WTC11 (cell line): ENCODE measurements at places on chromosomes 5 and 9. TPM values are rescaled to one million over a fixed set of nuclear protein-coding genes. Genes with fewer than 3 reads are reported as not detected.

The WDR70 gene
- 35.0 to 43.4 TPM (median 37.8 TPM) in 3 replicates for total RNA-seq

The MGAT4B gene
- total RNA-seq = 127 to 151 TPM (median 135 TPM) in 3 replicates

The PCDHA9 gene
- 1.1 to 1.5 TPM (median 1.4 TPM) in 3 replicates for total RNA-seq

DNA sequence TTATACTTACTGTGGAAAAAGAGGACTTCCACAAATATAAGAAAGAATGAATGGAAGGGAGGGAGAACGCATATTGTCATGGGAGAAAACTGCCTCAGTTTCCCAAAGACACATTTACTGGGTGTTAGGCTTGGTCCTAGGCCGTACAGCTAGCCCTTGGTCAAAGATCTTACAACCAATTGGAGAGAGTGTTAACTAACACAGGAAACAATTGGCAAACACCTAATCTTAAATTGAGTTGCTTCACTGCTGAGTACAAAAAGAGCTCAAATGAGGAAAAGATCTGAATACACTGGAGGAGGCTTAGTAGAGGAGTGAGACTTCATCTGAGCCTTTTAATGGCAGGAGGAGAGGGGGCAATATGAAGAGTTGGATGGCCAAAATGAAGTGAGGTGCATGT is 161.7 kb downstream of the GLIS3 start:
- H3K4me1 ChIP-seq = peaks cover 7% of the 10 kb centered on the region
- H3K4me3 ChIP-seq = no peak overlapping the region
- no peak for DNase-seq
- H3K27ac ChIP-seq = no peak overlapping the region
- no peaks in the 10 kb centered on the region for H3K27me3 ChIP-seq

GRCh38 chr5:79076819-79077218 is 7.3 kb downstream of the BHMT2 start:
- DNase-seq = no peak
- 0 out of 2 replicates have a peak, but pooled peaks cover 4% of the 10 kb centered on the region for H3K4me1 ChIP-seq
- no peak overlapping the region for H3K27ac ChIP-seq
- no peaks in the 10 kb centered on the region for H3K27me3 ChIP-seq

GRCh38 chr9:125522328-125522725 is 184.7 kb downstream of the MAPKAP1 start:
- no peak overlapping the region for H3K27ac ChIP-seq
- peaks cover 5% of the 10 kb centered on the region; the same call in 1 of the 2 replicates for H3K36me3 ChIP-seq
- no peak for DNase-seq
- H3K4me3 ChIP-seq = no peak overlapping the region
- peaks cover 48% of the 10 kb centered on the region for H3K4me1 ChIP-seq
- no peaks in the 10 kb centered on the region for H3K27me3 ChIP-seq

DNA sequence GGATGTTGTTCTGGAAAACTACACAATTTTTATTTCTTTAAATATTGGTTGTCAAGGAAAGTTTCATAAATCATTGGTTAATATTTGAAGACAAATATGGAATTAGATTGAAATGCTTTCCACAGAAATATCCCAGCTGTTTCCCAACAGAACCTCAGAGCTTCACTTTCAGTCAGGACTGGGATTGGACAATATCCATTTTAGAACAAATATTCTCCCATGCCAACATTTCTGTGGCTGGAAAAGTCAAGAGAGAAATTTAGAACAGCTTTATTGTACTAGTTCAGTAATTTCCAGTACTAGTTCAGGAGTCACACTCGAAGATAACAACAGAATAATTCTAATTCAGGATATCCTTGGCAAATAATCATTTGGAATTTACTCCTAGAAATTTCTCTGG is 116.1 kb upstream of the TUT7 start:
- peaks cover 2% of the 10 kb centered on the region; the same call in 1 of the 2 replicates for H3K4me1 ChIP-seq
- H3K4me3 ChIP-seq = no peak overlapping the region
- peaks cover 5% of the 10 kb centered on the region; the same call in 1 of the 2 replicates for H3K27me3 ChIP-seq

- no peak overlapping the region for H3K27ac ChIP-seq
- no peak overlapping the region for H3K4me3 ChIP-seq
- H3K27me3 ChIP-seq = no peaks in the 10 kb centered on the region
- peaks cover 23% of the 10 kb centered on the region for H3K4me1 ChIP-seq
- H3K36me3 ChIP-seq = no peaks in the 10 kb centered on the region
Observed at GRCh38 chr9:135989722-135990467, 28.7 kb upstream of the UBAC1 start.

GRCh38 chr5:146644831-146645230 is 128.8 kb upstream of the GPR151 start:
- H3K36me3 ChIP-seq = no peaks in the 10 kb centered on the region
- no peaks in the 10 kb centered on the region for H3K27me3 ChIP-seq
- H3K4me1 ChIP-seq = peaks cover 15% of the 10 kb centered on the region
- H3K4me3 ChIP-seq = no peak overlapping the region
